T follicular helper cell (primary cell): ENCODE measurements at places on chromosomes 3 and 15.

DNA sequence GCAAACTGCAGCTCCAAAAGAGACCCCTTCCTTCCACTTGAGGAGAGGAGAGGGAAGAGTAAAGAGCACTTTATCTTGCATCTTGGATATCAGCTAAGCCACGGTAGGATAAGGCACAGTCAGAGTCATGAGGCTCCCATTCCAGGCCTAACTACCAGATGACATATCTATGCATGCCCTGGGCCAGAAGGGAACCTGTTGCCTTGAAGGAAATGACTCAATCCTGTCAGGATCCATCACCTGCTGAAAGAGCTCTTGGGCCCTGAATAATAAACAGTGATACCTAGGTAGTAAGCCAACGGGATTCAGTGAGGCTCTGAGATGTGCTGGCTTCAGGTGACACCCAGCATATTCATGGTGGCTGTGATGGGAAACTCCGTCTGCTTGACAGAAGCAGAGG, 118.5 kb upstream of the EPHA3 start:
- DNase-seq = no peak

GRCh38 chr15:49247556-49248110, 77.6 kb downstream of the GALK2 start:
- no peak for DNase-seq

DNA sequence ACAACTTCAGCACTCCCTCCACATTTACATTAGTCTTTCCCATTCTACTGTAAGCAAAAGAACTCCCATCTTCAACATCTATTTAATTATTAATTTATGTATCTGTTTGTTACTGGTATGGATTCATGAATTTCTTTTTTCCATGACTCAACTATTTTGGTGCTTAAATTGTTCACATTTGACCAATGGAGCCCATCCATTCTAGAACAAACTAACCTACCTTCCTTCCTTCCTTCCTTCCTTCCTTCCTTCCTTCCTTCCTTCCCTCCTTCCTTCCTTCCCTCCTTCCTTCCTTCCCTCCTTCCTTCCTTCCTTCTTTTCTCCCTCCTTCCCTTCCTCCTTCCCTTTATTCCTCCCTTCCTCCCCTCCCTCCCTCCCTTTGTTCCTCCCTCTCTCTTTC, 16.8 kb upstream of the MBNL1 start:
- no peak for DNase-seq

DNA sequence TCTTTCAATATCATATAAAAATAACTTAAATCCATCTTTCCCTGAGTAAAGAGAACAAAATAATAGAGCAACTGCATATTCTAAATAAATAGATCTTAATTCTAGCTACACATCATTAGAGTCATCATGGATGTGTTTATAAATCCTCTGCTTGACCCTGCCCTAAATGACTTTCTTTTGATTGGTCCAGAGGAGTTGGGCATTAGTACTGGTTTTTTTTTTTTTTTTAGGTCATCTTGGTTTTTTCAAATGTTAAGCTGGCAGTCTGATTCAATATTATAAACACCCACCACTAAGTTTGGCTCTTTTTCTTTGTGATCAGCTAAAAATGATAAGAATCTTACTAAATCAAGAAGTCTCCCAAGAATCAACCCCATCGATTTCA, 504.0 kb upstream of the CBLB start:
- no peak for DNase-seq

DNA sequence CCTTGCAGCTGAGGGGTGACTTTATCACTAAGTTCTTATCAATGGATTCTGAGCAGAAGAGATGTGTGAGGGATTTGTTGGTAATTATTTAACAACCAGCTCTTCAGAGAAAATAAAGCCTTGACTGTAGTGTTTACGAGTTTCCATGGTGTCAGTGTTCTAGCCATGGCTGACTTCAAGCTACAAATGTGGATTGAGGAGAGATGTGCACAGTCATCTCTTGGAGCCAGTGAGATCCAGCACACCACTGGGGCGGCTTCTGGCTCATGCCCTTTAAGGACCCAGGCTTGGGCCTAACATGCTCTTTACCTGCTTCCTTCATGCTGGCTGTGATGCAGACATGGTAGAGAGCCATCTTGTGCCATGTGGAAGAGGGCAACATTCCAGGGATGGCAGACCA, 145.6 kb upstream of the MRPS22 start:
- DNase-seq = no peak

- no peak for DNase-seq
Measured at GRCh38 chr3:66172394-66172793, 48.4 kb upstream of the SLC25A26 start.

- DNase-seq = no peak
Measured at GRCh38 chr3:166085164-166085856, 248.1 kb upstream of the BCHE start.

GRCh38 chr15:48559285-48559684, 86.2 kb downstream of the FBN1 start:
- DNase-seq = no peak

- no peak for DNase-seq
Measured at GRCh38 chr3:129068291-129068886, 7.8 kb downstream of the GP9 start.

- no peak for DNase-seq
Measured at GRCh38 chr15:87981969-87982368, 274.6 kb downstream of the NTRK3 start.

DNA sequence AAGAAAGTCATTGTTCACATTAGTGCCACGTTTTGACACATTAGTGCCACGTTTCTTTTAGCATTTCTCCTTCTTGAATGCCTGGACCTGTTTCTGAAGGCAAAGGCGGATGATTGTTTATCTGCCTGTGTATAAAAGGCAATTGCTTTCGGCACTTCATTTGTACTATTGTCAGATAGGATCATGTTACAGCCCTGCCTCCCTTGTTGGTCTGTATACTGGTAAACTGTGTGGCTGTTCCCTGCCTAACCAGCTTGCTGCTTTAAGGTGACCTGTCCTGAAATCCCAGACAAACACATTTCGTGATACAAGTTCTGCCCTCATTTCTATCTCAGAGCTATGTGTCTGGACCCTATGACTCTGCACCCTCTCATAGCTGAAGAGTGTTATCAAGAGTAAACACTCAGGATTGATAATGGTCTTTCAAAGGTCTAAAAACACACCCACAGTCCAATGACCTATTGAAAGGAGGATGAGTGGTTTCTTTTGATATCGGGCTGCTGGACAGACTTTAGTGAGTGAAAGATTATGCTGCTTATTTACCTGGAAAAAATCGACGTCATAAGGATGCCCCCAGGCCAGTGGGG, 276.3 kb upstream of the MCTP2 start:
- no peak for DNase-seq

GRCh38 chr3:44468572-44469520, 8.6 kb downstream of the ZNF445 start:
- DNase-seq = no peak

DNA sequence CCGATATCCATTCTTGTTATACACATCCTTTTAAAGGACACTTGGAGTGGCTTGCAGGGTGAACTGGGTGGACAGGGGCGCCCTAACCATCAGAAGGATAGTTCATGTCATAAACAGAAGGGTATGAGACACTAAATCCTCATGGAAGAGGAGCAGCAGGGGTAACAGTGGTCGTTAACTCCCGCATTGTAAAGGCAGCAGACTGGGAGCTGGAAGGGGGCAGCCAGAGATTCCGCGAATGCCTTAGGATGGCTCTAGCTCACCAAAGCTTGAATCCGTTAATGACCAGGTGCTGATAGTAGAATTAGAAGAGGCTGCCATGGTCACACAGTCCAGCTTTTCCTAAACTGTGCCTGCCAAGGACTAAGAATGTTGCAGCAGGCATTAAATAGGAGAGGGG, 85.2 kb upstream of the ANKRD34C start:
- no peak for DNase-seq

DNA sequence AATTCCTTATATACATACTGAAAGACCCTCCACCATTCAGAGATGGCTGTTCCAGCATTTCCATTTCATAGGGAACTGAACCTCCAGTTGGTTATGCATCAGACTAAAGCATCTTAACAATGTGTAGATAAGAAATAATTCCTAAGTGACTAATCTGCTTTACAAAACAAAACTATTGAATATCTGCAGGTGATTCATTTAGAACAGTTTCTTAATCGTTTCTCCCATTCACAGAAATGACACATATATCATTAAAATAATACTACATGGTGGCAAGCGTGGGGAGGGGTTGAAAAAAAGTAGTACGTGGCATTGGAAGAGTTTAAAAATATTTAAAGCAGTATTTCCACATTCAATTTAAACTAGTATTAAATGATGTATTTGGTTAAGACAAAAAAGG, 19.5 kb downstream of the COPS2 start:
- no peak for DNase-seq

DNA sequence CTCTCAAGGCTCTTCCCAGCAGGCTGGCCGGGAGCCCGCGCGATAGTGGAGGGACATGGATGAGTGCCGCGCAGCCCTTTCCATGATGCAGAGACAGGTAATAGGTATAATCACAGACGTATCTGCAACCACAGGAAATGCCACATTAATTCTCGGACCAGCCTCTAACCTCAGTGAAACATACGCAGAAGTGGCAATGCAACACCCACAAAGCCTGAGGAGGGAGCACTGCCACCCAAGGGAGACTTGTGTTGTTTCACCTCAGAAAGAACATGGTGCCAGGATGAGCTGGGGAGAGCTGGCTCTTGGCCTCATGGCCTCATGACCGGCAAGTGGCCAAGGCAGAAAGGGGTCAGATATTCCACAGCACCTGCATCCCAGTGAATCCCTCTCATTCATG, 39.0 kb downstream of the PGPEP1L start:
- DNase-seq = no peak

- no peak for DNase-seq
Measured at GRCh38 chr3:154900816-154901215, 179.3 kb upstream of the MME start.

DNA sequence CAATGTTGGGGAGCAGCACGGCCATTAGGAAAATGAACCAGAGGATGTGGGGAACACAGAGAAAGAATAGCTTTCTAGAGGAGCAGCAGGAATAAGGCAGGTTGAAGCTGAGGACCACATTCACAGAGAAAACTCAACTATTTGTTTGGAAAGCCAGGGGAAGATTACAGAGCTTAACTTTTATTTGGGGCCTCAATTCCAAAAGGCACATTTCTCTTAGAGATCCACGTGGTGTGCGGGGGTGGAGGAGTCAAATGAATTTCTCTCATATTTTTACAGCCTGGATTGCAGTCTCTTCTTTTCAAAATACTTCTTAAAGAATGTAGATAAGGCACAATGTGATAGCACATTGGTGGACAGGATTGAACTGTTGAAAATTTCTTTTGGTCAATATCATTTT, 253.7 kb downstream of the ROBO1 start:
- no peak for DNase-seq

DNA sequence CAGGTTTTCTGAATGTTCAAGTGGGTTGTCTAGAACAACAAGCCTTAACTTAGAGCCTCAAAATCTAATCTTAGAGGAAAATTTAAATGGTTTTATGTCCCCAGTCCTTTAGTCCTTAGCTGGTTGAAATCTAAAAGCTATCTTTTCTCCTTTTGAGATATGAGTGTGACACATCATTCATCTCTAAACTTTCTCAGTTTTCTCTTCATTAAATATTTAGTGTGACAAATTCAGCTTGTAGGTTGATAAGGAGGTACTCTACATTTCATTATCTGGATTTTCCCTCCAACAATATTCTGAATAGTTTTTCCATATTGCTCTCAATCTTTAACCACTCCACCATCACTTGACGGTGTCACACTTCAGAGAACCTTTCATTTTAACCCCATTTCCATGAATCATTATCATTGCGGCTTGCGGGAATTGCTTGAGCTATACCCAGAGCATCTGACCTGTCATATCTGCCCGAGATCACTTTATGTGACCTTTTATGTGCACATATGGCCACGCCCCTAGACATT, 16.1 kb upstream of the ATP8B4 start:
- DNase-seq = no peak

DNA sequence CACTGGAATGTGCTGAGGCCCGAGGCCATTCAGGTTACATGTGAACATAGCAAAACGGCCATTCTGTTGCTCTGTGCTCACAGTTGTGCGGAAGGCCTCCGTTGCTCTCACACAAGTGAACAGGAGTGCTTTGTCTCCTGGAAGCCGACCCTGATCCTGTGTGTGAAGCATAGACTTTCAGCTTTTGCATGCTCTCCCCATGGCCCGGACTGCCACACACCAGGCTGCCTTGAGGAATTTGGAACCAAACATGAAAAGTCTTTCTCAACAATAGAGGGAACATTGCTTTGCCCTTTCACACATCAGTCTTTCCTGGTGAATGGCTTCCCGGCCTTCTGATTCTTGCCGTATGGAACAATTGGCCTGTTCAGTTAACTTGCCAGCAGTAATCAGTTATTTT, 154.8 kb upstream of the LRIG1 start:
- no peak for DNase-seq

- DNase-seq = no peak
Measured at GRCh38 chr3:155815030-155815545, 9.0 kb upstream of the C3orf33 start.

DNA sequence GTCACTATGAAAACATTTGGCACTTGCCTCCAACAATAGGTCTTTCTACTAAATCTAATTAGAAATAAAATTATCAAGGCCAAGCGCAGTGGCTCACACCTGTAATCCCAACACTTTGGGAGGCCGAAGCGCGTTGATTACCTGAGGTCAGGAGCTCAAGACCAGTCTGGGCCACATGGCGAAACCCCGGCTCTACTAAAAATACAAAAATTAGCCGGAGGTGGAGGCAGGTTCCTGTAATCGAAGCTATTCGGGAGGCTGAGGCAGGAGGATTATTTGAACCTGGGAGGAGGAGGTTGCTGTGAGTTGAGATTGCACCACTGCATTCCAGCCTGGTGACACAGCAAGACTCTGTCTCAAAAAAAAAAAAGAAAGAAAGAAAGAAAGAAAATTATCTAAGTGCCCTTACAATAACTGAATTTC, 1.6 kb upstream of the PLD1 start:
- no peak for DNase-seq

DNA sequence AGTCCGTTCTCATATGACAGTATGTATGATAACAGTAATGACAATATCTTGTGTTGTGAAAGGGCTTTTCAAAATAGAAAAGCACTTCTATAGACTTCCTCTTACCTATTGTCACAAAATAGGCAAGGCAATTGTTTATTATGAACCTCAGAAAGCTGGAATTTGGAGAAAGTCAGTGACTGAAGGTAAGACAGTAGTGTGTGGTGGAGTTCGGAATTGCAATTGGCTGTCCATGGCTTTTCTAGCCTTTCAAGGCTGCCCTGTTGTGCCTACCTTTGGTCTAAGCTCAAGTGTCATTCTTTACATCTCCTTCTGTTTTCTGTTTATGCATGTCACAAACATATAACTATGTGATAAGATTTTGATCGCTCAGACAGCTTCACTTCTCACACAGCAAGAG, 219.3 kb upstream of the NR2E3 start:
- no peak for DNase-seq

DNA sequence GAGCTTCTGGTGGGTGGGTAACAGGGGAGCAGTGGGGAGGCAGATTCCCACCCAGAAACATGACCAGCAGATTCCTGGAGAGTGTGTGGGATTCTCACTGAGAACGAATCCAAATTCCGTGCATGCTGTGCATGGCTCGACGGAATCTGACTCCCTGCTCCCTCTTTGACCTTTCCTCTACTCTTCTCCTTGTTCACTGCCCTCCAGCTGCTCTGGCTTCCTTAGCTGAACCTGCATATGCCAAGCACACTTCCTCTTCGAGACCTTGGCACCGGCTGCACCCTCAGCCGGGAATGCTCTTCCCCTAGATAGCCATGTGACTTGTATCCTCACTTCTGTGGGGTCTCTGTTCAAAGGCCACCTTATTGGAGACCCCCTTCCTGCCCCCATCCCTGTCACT, 6.3 kb downstream of the INSYN1 start:
- DNase-seq = no peak
